ENCODE measurements at places on chromosomes 5 and 9.

DNA sequence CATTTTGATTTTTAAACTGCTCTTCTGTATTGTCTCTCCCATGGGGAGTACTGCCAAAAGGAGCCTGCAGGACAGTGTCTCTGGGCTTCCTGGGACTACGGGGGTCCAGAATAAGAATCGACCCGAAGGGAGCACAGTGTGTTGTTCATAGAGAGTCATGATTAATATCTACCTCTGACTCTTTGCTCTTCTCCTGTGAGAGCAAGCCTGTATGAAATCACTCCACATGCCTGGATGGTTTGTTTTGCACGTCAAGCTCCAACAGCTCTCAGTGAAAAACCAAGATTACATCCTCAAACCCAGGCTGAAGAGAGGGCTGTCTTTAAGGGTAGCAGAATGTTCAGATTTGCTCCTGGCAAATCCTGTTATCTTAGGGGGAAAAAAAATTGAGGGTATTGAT, 1860.0 kb upstream of the WWC1 start:
- DNase-seq, result no peak

GRCh38 chr9:88646539-88647300, 111.7 kb downstream of the NXNL2 start:
- DNase-seq, result no peak

DNA sequence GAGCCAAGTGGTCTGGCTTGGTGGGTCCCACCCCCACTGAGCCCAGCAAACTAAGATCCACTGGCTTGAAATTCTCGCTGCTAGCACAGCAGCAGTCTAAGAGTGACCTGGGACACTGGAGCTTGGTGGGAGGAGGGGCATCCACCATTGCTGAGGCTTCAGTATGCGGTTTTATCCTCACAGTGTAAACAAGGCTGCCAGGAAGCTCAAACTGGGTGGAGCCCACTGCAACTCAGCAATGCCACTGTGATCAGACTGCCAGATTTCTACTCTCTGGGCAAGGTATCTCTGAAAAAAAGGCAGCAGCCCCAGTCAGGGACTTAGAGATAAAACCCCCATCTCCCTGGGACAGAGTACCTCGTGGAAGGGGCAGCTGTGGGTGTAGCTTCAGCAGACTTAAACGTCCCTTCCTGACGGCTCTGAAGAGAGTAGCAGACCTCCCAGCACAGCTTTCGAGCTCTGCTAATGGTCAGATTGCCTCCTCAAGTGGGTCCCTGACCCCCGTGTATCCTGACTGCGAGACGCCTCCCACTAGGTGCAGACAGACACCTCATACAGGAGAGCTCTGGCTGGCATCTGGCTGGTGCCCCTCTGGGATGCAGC, 18.2 kb upstream of the STK32A start:
- no peak for DNase-seq

DNA sequence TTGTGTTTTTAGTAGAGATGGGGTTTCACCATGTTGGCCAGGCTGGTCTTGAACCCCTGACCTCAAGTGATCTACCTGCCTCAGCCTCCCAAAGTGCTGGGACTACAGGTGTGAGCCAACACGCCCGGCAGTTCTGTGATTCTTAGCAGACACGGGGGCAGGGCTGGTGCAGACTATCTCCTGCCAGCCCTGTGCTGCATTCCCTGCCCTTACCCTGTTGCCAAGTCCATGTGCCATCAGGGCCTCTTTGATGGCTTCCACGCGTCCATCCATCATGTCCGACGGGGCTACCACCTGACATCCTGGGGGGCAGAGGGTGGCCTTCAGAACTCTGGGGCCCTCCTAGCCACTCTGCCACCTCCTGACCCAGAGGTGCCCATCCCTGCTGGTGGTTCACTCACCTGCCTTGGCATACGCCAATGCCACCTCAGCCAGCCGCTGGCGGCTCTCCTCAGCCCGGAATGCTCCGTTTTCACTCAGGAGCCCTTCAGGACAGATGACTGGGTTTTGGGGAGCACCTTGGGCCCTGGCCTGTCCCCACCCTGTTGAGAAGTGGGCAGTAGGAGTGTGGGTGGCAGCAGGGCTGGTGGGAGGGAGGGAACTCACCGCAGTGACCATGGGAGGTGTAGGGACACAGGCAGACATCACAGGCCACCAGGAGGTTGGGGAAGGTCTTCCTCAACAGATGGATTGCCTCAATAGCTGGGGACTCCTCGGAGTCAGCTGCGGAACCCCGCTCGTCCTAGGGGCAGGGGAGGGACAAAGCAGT, 10.7 kb downstream of the ALAD start:
- no peak for DNase-seq

GRCh38 chr9:137358126-137358525, 56.1 kb upstream of the NRARP start:
- DNase-seq, result no peak

- DNase-seq, result no peak
These were observed 215.2 kb downstream of the COMMD10 start for GRCh38 chr5:116299746-116300640.

- DNase-seq, result no peak
These were observed 120.5 kb downstream of the ADAMTS2 start for GRCh38 chr5:179224741-179225140.

DNA sequence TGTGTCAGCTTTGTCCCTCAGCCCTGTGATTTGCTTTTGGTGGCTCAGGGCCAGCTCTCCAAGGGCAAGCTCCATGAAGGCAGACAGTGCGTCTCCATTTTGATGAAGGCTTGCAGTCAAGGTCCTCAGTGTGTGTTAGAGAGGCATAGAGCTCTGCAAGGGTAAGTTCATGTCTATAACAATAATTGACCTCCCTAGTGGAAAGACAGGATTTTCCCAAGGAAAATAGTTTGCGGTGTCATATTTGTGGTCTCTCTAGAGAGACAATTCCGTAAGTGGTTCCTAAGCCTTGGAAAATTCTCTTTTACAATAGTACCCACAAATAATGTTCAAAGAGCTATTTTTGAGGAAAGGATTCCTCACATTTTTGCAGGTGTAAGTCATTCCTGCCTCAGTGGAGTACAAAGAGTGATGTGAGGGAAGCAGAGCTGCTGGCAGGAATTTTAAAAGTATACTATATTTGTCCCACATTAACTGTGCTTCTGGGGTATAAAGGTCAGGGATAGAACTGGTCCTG, 40.2 kb downstream of the SLC1A3 start:
- no peak for DNase-seq
